ENCODE measurements at places on chromosomes 4 and X.

DNA sequence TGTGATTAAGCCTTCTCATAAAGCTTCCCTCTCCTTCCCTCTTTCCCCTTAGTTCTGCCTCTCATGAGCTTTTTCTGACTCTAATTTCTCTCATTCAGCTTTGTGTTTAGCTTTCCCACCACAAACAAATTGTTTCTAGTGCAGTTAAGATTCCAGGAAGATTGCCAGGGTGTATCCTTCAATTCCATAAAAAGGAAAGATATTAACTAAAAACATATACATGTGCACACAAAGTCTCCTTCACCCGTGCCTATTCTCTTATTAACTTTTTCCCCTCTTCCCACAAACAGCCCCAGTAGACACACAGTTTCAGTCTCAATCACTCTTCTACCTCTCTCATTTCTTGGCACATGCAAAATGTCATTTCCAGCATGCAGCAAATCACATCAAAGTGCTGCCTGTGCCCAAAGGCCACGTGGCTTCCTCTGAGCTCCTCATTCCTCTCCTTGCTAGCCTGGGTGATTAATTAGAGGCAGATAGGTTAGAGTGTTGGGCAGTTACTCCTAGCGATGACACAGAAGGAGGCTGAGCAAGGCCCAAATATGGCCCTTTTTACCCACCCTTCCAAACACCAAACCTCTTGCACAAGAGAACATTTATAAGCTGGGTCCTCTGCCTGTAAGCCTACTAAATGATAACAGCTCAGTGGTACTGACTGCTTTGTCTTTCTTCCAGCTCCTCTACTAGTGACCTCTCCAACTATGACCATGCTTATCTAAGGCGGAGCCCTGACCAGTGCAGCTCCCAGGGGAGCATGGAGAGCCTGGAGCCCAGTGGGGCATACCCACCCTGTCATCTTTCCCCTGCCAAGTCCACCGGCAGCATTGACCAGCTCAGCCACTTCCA, 159.6 kb downstream of the SOWAHB start:
- no peak for DNase-seq

DNA sequence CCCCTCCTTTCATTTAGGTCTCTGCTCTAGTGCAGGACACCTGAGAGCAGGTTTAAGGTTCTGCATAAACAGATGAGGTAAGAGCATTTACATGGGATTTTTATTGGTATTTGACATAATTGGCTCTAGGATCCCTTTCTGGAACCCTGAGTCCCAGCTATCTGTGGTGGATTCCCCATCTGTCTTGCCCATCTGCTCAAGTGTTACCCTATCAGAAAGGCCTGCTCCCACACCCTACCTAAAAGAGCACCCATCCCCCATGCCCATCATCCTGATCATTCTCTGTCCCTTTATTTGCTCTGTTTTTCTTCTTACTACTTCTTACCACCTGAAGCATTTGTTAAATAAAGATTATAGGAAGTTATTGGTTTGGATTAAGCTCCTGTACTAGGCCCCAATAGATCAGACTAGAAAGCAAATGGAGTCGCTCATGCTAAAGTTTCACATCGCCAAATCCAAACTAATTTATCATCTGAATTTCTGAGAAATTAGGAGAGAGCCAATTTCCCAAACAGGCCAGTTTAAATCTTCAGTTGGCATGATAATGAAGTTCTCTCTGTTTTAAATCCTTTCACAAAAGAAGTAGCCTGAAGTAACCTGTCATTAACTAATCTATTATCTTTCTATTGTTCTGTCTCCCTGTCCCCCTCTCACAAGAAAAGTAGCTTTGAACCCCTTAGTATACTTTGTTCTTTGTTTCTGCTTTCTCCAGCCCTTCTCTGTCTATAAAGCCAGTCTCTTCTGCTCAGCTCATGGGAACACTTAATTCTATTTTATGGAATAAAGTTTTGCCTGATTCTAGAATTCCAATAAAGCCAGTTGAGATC, 178.6 kb downstream of the ZNF674 start:
- DNase-seq = no peak

DNA sequence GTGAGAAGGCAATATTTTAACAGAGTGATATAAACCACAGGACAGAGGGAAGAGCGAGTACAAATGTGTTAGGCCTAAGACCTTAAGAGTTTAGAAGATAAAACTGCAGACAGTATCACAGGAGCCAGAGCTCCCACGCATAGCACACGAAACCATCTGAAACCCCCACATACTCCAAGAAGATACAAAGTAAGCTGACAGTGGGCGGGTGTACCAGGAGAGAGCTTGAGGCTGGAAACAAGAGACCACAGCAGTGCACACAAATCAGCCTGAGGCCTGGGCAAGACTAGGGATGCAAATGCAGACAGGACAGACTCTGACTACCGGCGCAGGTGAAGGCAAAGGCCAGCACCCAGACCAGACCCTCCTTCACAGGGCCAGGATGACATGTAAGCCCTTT, 54.1 kb upstream of the ARHGAP24 start:
- no peak for DNase-seq

DNA sequence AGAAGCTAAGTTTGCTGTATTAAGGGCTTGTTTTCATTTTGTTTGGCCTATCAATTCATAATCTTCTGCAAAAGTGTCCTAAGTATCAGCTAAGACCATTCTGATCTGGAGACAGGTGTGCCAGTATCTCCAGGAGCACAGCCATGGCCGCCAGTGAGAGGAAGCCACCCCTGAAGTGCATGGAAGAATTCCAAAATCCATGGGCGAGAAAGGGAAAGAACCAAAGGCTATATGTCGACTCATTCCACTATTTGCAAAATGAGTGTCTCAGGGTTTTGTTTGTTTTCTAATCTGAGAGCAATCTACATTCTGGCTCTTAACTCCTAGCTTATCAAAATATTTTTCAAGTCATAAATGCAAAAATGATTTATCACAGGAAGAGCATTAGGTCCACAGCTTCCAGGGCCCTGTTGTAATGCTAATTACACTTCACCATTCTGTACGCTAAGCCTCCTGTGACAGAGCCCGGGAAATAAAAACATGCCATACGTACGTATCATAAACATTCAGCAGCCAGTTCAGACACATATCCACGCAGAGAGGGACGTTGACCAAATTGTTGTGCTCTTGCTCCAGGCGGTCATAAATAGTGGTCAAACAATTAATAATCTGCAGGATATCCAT, 137.3 kb upstream of the FTHL17 start:
- DNase-seq = no peak

GRCh38 chr4:16154451-16154850, 70.6 kb upstream of the PROM1 start:
- DNase-seq = no peak

DNA sequence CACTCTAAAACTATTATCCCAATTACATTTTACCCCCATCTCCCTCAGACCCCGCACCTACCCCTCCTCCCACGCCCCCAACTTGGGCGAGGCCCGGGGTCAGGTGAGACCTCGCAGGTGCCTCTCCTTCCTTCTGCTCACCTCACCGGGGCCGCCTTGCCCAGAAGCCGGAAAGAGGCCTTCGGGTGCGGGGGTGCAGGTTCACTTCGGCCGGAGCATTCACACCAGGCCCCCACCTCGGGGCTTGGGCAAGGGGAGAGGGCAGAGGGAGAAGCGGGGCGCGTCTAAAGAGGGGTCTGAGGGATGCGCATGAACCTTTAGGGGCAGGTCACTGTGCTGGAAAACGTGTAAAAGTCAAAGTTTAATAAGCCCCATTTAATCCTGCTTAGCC, 427 bp downstream of the ZNF182 start:
- DNase-seq = peak; percentile 29

DNA sequence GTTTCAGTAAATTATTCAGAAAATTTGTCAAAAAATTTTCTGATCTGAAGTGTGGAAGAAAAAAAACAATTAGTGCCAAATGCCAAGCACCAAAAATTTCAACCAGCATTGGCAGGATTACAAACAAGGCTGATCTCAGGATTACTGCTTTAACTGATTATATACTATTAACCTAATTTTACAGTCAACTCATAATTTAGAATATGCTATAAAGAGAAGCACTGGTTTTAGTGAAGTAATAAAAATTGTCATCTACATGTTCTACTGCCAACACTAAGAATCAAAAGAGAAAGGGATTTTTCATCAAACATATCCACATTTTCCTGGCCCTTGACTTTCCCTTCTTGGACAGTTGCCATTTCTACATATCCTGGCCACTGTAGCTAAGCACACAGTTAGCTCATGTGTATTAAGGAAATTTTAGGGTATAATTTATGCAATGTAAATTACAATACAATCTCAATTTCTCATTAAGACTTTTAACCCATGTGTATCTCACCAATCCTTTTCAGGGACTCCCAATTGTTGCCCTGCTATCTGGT, 33.8 kb downstream of the THOC2 start:
- DNase-seq = no peak

- no peak for DNase-seq
Observed at GRCh38 chrX:24027985-24028384, 999 bp upstream of the KLHL15 start.

DNA sequence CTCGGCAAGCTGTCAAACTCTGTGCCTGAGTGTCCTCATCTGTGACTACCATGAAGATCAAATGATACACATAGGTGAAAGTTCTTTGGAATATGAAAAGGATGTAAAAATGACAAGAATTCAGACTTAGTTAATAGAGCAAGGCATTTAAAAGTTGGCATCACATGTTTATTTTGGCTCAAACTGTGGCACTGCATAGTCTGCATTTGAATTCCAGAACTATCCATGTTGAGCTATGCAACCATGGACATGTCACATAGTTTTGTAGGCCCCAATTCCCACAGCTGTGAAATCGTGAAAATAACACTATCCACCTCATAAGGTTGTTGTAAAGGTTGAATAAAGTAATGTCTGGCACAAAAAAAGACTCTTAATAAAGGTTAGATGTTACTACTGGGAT, 33.9 kb downstream of the AFF2 start:
- DNase-seq = no peak

DNA sequence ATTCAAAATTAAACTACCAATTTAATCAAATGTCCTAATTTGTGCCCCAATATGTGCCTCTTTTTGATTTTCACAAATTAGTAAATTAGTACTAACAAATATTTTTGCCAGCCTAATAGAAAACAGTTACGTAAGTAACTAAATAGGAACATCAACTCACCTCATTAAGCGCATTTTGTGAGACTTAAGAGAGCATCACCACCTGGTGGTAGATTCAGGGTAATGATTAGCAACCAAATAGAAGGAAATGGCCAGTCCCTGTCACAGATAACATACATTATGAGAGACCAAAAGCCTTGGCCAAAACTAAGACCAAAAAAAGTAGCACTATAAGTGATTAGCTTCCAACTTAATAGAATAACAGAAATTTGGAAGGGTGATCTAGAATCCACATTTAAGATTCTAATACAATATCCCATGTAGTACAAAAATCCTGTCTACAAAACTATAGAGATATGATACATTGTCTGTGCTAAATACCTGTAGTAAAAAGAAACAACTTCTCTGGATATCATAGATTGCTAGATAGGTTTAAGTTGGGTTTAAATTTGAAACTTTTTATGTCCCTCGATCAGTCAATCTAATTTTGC, 46.7 kb downstream of the C4orf46 start:
- no peak for DNase-seq

- no peak for DNase-seq
Observed at GRCh38 chr4:177023951-177024350, 231.2 kb upstream of the VEGFC start.

DNA sequence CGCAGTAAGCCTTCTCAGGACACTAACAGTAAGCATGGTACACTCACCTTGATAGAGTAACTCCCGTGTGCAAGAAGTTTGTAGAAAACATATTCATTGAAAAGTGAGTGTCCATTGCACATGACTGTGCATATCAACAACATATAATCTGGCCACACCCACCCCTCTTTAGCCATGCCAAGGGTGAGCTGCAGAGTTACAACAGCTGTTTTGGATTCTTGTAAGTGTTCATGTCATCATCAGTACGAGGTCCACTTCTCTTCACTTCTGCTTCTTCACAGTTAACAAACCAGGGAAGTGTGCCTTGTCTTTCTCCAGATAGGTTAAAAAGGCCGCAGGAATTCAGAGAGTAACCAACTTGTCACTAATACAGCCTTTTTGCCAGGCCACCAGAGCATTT, 116.6 kb downstream of the IRF2 start:
- DNase-seq = no peak

DNA sequence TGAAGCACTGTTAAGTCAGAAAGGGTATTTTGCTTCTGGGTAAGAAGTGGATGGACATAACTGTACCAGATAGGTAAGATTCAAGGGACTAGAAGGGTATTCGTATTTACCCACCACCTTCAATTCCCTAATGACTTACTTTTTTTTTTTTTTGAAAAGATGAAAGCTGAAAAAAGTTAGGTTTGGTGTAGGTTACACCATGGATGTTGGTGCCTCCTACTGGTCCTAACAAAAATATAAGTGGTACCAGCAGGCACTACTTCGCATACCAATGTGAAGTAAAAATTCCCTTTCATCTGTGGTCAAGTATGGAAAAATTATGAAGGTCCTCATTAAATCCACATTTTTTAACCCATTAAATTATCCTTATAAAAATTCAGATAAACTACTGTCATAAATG, 7.2 kb downstream of the ANKRD17 start:
- no peak for DNase-seq

DNA sequence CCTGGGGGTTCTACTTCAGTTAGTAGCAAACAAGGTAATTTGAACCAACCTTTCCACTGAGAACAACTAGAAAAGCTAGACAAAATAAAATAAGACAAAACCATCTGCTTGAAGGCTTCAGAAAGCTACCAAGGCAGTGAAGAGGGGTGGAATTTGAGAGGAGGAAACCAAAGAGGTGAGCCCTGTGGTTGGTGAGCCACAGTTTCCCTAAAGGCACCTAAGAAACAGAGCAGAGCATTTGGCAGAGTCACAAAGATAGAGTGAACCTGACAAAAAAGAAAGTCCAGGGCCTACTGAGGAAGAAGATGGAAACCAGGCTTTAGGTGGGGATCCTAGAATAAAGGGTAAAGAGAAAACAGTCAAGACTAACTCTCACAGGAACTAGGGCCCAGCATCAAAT, 44.3 kb downstream of the CHST7 start:
- DNase-seq = no peak

- no peak for DNase-seq
Observed at GRCh38 chr4:122619611-122620010, 1.3 kb downstream of the IL21 start.

- DNase-seq = no peak
Observed at GRCh38 chr4:44563496-44563895, 87.9 kb downstream of the YIPF7 start.

- DNase-seq = no peak
Observed at GRCh38 chr4:36420111-36420679, 138.8 kb downstream of the DTHD1 start.

GRCh38 chrX:95733426-95733825, 951.2 kb upstream of the DIAPH2 start:
- DNase-seq = no peak

GRCh38 chr4:151700566-151701316, 60.1 kb downstream of the GATB start:
- DNase-seq = no peak

GRCh38 chr4:94498502-94498901, 46.8 kb downstream of the PDLIM5 start:
- DNase-seq = no peak

GRCh38 chr4:95889662-95890061, 49.8 kb downstream of the PDHA2 start:
- no peak for DNase-seq

Measured in memory B cell (primary cell).